ENCODE measurements at places on chromosomes 5 and 9.

- no peak for DNase-seq
Measured at GRCh38 chr5:120258123-120258522, 206.0 kb upstream of the PRR16 start.

GRCh38 chr5:111079846-111080245 is 8.3 kb downstream of the TSLP start:
- DNase-seq, result no peak

DNA sequence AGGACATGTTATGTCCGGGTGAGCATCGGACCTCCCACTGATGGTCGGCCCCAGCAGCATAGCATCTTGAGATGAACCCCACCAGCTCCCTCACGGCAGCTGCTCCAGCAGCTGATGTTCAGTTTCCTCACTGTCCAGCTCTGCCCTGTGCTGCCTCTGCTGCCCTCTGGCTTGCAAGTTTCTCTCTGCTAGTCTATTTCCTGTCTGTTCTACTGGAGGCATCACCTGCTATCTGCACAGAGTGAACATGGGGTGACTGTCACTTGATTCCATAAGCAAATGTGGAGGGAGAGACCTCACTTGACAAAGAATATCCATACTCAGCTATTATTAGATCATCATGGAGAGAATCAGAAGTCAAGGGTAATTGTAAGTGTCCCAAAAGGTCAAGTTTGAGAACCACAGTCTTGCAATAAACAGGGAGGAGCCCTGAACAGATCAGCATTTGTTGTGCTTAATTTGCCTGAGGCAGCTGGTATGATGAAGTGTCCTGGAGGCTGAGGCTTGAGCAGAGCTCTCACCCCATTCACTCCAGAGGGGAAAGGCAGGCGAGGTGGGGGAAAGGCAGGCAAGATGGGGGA is 702.8 kb downstream of the SEMA5A start:
- DNase-seq, result no peak

DNA sequence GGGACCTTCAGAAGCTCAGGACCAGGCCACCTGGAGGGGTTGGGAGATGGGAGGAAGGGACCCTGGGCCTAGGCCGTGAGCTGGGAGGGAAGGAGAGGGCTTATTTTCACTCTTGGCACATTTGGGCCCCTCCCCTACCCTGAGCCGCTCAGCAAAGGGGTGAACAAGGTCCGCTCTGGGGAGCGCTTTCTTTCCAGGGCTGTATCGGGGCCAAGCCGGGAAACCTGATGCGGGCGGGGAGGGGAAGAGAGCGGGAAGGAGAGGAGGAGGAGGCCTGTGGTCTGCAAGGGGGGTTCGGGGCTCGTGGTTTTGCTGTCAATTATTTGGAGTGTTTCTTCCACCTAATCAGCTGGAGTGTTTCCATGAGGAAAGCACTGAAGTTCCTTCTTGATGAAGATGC is 62.7 kb upstream of the RXRA start:
- no peak for DNase-seq

GRCh38 chr9:99172124-99173091 is 49.3 kb downstream of the ALG2 start:
- no peak for DNase-seq

DNA sequence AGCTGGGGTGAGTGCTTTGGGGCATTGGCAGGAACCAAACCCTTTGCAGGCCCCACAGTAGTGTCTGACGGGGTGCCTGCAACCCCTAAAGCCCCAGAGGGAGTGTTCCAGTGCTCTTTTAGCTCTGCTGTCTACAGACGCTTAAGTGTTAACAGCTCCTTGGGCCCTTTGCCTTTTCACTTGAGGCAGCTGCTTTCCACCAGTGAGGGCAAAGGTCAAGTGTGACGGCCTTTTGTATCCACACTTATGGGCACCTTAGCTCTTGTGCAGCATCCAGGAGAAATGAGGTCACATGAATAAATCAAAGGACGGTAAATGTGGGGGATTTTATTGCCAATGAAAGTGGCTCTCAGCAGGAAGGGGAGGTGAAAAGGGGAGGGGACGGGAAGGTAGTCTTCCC is 241.4 kb upstream of the PCSK5 start:
- DNase-seq, result no peak

DNA sequence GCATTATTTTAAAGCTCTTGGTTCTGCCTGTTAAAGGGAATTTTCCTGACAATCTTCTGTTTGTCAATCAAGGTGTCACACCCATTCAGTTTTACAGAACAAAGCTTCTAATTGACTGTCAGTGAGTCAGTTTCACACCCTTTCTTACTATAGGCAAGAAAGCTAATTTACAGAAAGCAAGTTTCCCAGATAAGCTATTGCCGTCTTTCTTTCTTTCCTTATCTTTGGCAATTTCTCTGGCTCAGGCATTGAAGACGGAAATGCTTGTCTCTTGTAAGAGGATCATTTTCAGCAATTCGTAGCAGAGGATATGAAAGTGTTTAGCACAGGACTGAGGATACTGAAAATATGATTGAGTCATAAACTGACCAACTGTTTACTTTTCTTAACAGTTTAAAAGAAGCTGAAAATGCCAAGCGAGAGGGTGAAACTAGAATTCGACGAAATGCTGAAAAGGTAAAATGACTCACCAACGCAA is 27.0 kb downstream of the SPINK5 start:
- no peak for DNase-seq

GRCh38 chr9:97564291-97565175 is 63.1 kb downstream of the TMOD1 start:
- no peak for DNase-seq

DNA sequence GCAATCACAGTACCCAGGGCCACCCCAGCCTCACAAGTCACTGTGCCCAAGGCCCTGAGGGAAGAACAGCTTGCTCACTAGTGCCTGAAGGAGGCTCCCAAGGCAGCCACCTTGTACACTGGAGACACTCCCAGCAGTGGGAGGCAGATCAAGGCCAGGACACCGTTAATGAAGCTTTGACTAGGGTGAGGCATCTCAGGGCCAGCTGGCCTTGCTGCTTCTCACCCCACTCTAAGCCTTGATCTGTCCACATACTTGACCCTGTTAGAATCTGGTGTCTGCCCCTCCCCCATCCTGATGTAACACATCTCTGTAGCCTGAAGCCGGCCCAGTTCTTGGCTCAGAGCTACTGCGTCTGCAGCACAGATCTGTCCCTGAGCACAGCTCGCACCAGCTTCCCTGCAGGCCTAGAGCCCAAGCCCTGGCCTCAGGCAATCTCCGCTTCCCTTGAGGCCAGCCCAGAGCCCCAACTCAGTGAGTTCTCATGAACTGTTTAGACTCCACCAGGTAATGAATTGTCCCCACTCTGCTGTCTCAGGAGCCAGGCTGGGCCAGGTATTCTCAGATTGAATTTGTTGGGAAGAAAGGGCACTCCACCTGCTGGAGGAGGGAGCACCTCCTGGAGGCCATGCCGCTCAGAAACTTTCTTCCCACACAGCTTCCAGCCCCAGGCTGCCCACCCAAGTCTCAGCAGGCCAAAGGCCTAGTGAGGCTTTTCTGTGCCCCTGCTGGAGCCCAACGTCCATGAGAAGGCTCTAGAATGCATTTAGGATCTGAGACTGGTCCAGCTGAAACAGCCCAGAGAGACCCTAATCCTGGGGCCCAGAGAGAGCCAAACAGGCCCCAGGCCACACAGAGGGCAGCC is 13.4 kb upstream of the JADE2 start:
- DNase-seq, result no peak

DNA sequence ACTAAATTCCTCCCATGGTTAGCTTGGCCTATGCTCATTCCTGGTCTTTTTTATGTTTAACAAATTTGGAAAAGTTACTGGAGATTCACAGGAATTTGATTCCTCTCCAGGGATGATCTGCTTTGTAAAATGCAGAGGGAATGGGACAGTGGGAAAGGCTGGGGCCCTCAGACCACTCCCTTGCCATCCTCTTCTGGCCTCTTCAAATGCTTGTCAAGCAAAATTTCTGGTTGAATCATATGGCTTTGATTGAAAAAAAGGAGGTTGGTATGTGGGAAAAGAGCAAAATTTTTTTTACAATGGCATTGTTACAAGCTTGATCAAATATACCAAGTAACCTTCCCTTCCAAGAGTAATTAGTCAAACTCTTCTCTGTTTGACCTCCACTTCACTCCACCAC is 225.1 kb downstream of the PIK3R1 start:
- DNase-seq, result no peak

DNA sequence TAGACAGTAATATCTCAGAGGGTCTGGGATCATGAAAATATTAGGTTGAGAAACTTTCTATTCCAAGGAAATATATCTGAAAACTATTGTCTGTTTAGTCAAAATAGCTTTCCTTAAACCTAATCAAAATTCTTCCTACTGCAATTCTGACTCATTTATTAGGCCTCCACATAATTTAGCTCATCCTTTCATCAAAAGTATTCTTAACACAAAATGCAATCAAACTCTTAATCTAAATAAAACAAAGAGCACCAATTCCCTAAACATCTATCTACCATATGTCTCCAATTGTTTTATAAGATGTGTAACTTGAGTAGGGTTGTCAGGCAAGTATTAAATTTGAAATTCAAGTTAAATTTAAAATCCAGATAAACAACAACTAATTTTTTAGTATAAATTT is 142.1 kb downstream of the PLK2 start:
- DNase-seq, result no peak

DNA sequence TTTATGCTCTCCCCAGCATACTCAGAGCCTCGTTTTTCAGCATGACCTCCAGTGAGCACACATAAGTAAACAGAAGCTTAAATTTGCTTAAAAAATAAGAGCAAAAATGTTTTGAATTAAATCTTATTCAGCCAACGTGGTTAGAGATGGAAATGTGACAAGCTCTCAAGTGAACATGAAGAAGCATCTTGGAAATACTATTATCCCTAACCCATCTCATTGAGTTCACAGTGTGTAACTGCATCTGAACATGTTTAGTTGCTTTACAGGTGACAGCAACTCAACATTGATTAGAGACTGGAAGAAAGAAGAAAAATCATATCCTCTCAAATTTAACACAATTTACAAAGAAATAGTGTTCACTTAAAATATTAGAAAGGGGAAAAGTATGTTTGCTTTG is 1785.1 kb downstream of the MAT2B start:
- no peak for DNase-seq

DNA sequence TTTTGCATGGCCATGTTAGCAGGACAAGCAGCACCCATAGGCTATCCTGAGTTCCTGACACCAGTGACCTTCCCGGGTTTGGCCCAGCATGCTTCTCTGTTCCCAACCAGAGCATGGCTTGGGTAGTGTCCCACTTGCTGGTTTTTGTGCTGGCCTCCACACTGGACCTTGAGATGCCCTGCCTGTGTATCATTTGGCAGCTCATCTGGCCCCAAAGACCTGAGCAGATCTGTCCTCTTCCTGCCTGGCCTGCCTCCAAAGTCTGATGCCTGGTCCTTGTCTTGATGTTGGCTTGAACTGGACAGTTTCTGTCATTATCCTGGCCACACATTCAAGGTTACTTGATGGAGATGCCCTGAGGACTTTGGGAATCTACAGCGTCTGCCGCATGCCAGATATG is 590.7 kb upstream of the KLF4 start:
- no peak for DNase-seq

DNA sequence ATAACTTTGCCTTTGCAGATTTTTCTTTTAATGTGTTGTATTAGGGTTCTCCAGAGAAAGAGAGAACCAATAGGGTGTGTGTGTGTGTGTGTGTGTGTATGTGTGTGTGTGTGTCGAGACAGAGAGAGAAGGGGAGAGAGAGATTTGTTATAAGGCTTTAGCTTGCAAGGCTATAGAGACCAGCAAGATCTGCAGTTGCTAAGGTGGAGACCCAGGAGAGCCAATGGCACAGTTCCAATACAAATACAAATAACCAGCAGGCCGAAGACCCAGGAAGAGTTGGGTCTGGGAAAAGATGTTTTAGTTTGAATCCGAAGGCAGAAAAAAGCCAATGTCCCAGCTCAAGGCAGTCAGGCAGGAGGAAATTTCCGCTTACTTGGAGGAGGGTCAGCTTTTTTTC is 23.0 kb downstream of the TMOD1 start:
- DNase-seq, result no peak

DNA sequence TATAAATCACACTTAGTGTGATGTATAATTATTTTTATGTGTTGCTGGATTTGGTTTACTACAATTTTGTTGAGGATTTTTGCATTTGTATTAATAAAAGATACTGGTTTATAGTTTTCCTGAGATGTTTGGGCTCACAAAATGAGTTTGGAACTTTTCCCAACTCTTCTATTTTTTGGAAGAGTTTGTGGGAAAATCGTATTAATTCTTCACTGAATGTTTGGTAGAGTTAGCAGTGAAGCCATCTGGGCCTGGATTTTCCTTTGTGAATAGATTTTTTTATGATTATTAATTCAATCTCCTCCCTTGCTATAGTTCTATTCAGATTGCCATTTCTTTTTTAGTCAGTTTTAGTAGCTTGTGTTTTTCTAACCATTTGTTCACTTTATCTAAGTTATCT is 201.7 kb upstream of the NFIL3 start:
- no peak for DNase-seq

- DNase-seq, result no peak
Measured at GRCh38 chr9:116152941-116153764, 438 bp upstream of the PAPPA start.

DNA sequence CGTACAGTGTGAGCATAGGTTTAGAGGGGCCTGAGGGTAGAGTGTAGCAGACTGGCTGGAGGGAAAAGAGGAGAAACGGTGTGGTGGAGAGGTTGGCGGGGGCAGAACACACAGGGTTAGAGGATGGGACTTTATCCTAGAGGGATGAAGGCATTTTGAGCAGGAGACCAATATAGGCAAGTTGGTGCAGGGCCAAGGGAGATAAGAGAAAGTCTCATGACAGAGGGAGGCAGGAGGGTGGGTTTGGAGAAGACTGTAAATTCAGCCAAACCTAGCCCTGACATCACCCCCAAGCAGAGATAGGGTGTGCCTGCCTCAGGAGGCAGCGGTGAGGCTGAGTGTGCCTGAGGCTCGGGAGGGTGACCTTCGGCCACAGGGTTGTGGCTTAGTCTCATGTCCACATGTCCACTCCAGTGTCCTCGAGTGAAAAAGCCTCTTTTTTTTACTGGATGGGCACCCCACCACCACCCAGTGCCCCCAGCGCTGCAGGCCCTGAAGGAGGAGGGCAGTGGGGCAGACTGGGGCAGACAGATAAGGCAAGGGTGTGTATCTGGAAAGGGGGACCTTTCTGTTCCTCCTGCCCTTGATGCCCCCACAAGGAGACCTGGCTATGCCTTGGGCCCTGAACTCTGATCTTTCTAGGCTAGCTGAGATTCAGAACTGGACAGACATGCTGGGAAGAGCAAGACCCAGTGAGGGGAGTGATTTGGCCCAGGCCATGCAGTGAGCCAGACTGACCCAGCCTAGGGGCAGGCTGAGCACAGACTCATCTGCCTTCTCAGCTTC is 108.7 kb downstream of the RGS3 start:
- no peak for DNase-seq

Data from stimulated activated CD4-positive, alpha-beta T cell treated with anti-CD3 and anti-CD28 coated beads, TNF-alpha, amount 100 ng/mL, for 48 hours (primary cell).